Mucosa of gallbladder (tissue), 1 donor: ENCODE measurements at places on chromosomes 4 and X.

DNA sequence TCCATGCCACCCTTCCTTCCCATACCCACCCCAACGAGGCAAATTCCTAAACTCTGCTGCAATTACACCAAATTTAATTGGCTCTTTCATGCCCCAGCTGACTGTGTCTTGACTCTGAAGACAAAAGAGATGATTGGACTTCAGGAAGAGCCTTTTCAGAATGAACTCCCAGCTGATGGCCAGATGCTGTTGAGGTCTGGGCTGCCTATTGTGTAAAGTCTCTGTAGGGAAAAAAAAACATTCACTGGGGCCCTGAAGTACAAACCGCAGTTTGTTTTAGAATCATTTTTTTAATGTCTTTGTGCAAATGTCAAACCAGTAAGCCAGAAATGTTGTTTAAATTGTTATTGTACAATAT, 174.8 kb downstream of the HHIP start:
- DNase-seq: no peak

DNA sequence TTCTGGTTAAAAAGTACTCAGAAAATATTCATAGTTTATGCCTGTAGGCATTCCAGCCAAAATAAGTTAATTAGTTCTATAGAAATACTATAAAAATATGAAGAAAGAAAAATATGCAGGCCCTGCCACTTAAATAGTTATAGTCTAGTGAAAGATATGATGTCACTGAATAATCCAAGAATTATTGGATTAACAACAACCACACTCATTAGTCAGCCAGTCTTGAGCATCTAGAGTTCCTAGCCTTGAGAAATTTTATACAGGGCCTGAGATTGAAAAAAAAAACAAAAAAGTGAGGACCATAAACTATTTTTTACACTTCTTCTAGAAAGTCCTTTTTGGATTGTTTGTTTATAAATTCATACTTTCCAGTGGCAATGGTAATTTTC, 823.0 kb downstream of the FAT4 start:
- DNase-seq: no peak

DNA sequence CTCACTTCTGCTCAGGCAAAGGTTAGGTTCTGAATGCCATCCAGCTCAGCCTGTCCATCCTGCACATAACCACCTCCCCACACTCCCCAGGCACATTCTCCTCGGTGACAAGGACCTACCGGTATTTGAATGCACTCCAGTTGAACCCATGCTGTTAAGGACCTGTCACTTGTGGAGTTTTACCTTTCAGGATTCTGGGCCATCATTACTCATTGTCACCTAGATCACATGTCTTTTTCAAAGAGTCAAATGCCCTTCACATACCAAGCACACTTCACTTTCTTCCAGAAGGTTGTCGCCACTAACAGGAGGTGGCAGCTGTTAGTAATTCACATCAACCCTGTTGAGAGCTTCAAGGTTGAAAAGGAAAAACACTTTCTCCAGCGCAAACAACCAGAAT, 218.3 kb downstream of the SOWAHB start:
- DNase-seq: no peak

DNA sequence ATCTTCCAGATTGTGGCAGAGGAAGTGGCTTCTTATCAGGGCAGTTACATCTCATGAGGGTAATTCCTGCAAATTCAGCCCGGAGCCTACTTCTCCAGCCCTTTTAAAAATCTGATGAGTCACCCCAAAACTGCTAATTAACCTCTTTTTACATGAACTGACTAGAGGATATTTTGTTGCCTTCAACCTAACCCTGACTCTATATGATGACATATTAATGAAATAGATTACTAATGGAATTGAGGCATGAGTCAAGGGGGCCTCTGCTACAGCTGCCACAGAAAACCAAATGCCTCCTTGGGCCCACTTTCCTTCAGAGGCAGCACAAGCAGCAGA, 72.5 kb downstream of the QRFPR start:
- no peak for DNase-seq

GRCh38 chr4:111449657-111450056, 695.6 kb upstream of the FAM241A start:
- DNase-seq: no peak

DNA sequence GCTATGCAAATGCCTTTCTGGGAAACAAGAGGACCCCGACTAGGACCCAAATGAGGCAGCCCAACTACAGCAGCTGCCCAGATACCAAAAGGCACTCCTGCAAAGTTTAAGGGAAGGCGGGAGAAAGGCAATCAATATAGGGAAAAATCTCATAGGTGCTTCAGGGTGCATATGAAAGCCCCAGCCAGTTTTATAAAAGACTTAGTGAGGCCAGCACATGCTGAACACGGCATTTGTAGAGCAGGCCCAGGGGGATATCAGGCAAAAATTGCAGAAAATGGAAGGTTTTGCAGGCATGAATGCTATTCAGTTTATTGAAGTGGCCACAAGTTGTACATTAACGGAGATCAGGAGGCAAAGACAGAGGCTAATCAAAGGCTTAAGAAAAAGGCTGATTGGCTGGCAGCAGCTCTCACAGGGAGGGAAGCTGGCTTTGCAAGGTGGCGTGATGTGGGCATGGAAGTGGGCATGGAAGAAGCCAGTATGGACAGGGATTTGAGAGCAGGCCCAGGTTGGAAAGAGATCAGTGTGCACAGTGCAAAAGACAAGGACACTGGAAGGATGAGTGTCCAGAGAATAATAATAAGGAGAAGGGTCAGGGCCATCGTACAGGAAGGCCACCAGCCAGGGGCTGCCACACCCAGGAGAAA, 37.7 kb upstream of the UGT2B7 start:
- peak; percentile 58 for DNase-seq

DNA sequence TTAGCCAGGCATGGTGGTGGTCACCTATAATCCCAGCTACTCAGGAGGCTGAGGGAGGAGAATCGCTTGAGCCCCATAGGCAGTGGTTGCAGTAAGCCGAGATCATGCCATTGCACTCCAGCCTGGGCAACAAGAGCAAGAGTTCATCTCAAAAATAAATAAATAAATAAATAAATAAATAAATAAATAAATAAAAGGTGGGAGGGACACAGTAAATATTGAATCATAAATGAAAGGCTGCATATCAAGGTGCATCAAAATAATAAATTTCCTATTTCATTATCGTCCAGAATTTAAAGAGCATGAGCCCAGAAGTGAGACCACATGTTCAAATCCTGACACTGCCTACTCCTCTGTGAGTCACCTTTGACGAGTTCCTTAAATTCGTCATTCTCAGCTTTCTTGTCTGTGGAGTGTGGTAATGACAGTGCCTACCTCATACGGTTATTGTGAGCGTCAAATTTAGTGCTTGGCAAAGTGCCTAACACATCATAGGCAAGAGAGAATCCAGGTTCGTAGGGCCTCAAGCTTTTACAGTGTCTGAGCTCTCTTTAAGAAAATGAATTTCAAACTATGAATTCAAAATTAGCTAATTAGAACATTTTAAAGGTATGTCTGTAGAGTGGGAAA, 49.9 kb downstream of the IL15 start:
- no peak for DNase-seq

DNA sequence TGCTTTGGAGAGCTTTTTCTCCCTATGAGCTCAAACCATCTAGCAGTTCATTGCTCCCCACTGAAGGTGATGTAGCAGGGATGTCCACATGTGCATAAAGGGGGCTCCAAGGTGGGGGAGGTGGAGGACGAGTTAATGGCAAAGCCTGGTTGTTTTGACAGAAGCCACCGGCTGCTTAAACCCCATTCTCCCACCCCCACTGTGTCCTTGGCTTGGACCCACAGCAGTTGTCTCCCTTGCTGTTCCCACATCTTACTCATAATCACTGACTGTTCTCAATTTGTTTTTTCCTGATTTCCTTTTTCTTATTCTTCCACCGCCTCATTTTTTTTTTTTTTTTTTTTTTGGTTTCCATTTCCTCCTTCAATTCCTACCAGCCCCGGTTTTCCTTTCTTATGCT, 72.7 kb downstream of the GEMIN8 start:
- no peak for DNase-seq

DNA sequence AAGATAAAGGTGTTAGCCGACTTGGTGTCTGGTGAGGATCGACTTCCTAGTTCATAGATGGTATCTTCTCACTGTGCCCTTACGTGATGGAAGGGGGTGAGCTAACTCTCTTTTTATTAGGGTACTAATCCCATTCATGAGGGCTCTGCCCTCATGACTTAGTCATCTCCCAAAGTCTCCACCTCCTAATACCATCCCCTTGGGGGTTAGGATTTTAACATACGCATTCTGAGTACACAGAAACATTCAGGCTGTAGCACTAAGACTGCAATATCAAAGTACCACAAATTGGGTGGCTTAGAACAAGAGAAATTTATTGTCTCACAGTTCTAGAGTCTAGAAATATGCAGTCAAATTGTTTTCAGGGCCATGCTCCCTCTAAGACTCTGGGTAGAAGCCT, 58.0 kb upstream of the IL13RA1 start:
- DNase-seq: no peak

DNA sequence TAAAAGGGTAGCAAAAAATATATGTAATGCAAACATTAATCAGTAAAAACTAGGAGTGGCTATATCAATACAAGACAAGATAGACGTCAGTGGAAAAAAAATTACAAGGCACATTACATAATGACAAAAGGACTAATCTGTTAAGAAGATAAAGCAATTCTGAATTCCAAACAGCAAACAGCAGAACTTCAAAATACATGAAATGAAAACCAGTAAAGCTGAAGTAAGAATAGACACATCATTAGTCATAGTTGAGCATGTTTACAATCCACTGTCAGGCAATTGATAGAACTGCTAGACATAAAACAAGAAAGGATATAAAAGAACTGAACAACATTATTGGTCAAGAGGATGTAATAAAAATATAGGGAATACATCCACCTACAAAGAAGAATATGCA, 12.2 kb downstream of the SULT1B1 start:
- no peak for DNase-seq

DNA sequence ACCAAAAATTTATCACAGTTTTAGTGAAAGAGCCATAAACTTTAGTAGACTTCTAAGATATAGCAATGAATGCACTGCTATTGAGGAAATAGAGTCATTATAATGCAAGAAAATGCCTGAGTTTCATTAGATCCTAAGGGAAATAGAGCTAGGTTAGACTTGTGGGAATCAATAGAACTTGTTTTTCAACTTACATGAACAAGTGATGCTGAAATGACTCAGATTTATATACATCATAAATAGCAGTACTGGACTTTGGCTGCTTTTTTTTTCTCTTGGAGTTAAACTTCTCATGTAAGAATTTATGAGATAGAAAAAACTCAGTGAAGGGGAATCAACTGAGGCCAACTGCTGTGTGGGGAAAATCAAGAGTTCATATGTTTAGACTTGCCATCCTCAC, 216.5 kb upstream of the AADAT start:
- DNase-seq: no peak

DNA sequence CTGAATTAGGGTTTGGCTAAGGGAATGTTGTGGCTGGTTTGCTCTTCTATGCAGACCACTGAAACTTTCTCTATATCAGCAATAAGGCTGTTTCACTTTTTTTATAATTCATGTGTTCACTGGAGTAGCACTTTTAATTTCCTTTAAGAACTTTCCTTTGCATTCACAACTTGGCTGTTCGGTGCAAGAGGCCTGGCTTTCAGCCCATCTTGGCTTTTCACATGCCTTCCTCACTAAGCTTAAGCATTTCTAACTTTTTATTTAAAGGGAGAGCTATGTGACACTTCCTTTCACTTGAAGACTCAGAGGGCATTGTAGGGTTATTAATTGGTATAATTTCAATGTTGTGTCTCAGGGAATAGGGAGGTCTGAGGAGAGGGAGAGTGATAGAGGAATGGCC, 142.3 kb downstream of the SHROOM4 start:
- DNase-seq: no peak

- DNase-seq: no peak
These were observed 105.9 kb downstream of the TNIP2 start for GRCh38 chr4:2650276-2650675.

GRCh38 chrX:29155286-29155685, 568.0 kb downstream of the IL1RAPL1 start:
- DNase-seq: no peak

- DNase-seq: no peak
These were observed 500.8 kb upstream of the DIAPH2 start for GRCh38 chrX:96183843-96184242.
